ENCODE measurements at places on chromosomes 3 and 15.

DNA sequence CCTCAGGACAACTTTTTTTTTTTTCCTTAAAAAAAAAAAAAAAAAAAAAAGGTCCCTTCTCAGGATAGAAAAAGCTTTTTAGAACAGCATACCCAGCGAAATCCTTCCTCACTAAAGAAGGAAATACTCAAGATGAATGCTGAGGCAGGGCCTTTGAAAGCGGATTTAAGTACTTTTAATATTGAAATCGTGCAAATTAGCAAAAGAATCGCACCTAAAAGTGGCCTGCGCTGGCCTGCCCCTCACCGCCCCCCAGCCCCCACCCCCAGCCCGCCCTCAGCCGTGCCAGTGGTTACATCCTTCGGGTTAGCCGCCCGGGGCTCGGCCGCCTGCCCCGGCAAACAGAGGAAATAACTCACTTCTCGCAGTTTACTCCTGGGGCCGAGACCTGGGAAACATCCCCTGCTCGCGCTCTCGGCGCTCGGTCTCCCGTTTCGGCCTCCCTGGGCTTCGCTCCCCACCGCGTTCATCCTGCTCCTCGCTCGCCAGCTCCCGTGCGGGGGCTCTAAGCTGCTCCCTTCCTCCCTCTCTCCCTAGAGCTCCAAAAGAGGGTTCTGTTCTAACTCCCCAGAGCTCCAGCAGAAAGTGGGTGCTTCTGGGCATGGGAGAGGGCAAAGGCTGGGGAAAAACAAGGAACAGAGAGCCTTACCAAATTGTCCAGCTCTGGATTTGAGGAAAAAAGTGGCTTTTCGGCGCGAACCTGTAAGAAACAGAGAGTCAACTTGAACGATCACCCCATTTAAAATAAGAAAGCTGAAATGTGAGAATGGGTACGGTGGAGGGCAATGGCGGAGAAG, 5.2 kb downstream of the MEIS2 start:
- DNase-seq, result no peak

- DNase-seq, result no peak
These were observed 119.3 kb downstream of the IGF2BP2 start for GRCh38 chr3:185705498-185705897.

GRCh38 chr3:133901083-133901482, 5.4 kb upstream of the RAB6B start:
- DNase-seq, result no peak

DNA sequence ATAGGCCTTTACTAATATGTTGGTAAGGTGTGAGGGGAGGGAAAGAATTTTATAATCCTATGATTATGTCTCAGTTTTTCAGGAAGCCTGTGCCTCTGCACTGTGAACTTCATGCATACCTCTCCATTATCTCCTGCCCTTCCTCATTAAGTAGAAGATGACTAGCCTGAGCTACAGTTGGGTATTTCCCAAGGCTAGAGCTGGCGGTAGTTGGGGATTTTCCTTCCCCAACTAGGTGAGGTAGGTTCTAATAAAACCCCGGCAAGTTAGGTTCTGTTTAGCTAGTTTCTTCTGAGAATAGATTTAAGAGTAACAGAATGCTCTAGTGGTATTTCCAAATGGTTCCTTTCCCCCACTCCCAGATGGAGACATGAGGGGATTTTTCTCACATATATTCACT, 414.5 kb downstream of the GRM7 start:
- DNase-seq, result no peak

DNA sequence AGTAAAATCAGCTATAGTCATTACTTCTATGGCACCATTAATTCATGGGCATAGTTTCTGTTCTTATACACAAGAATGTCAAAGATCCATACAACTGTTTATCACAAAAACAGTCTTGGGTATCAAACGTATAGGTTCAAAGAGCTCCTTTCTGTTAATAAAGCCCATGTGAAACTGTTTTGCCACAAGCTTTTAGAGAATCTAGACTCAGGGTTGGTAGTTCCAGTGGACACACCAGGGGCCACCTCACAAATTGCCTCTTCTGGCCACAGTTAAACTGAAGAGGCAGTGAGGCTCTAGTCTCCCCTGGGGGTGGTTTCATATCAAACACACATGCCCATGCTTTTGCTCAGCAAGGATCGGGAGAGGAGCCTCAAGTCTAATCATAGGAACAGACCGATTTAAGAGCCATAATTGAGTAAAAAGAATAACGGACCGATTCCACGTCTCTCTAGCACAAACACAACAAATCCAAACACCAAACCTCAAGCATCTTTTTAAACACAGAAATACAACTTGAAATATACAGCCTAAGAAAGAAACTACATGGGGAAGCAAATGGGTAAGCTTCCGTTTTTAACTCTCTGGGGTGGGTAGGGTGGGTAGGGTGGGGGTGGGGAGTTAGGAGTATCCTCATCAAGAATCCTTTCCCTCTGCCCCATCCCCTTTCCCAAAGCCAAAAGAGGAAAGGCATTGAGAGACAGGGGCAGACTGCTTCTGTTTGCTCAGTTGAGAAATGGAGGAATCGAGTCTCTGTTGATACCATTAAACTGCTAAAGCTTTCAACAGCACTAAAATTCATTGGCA, 443.3 kb downstream of the MAGI1 start:
- no peak for DNase-seq

DNA sequence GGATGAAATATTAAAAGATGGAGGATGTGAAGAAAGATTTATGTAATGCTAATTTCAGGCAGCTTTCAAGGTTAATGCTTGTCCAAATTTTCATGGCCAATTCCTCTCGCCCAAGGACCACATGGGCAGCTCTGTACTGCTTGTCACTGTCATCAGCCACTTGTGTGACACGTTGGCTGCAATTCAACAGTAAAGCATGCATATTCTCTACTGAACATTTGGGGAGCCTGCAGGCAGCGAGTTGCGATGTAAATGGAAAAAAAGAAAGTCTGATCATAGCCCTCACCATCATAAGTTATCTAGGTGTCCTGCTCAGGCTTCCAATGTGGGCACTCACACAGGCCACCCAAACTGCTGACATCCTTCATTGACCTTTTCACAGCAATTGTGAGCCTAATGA, 1026.8 kb upstream of the NR2F2 start:
- DNase-seq, result no peak

GRCh38 chr3:33858131-33858530, 59.7 kb downstream of the PDCD6IP start:
- DNase-seq, result no peak

DNA sequence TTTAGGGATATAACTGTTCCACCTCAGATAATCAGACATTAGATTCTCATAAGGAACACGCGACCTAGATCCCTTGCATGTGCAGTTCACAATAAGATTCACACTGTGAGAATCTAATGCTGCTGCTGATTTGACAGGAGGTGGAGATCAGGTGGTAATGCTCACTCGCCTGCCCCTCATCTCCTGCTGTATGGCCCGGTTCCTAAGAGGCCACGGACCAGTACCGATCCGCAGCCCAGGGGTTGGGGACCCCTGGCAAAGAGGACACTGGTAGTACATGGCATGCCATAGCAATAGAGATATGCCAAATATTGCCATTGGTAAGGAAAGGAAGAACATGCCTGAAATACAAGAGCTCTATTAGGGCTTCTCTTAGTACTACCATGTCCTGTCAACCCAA, 59.7 kb downstream of the LSM3 start:
- DNase-seq, result no peak

GRCh38 chr3:118931996-118932395, 102.7 kb downstream of the IGSF11 start:
- DNase-seq, result no peak

- DNase-seq, result no peak
These were observed 29.6 kb upstream of the NFKBIZ start for GRCh38 chr3:101819649-101820206.

GRCh38 chr3:4224331-4224730, 78.8 kb upstream of the SETMAR start:
- DNase-seq, result no peak

GRCh38 chr15:40953713-40954074, 423 bp downstream of the CHAC1 start:
- DNase-seq, result no peak

GRCh38 chr3:123330441-123330991, 118.4 kb downstream of the ADCY5 start:
- DNase-seq, result no peak

All from activated naive CD4-positive, alpha-beta T cell (primary cell).